ENCODE measurements at places on chromosomes 3 and 15.

DNA sequence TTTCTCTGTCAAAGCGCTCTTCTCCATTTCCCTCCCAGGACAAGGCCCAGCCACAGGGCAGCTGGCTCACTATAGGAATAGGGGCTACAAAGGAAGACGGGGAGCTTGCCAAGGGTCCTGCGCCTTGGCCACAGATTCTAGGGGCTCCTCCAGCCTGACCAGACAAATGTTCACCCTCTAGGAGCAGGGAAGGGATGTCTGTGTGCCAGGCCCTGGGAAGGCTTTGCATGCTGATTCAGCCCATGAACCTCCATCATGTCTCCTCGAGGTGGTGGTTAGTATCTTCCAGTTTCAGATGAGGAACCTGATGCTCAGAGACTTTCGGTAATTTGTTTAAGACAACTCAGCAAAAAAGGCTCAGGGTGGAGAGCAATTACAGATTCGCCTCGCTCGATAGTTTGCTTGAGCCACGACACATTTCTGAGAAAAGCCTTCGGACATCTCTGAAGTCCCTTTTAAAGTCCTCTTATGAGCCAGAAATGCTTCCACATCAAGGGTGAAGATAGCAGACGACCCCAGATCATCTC, 110.0 kb downstream of the XXYLT1 start:
- no peak for DNase-seq

DNA sequence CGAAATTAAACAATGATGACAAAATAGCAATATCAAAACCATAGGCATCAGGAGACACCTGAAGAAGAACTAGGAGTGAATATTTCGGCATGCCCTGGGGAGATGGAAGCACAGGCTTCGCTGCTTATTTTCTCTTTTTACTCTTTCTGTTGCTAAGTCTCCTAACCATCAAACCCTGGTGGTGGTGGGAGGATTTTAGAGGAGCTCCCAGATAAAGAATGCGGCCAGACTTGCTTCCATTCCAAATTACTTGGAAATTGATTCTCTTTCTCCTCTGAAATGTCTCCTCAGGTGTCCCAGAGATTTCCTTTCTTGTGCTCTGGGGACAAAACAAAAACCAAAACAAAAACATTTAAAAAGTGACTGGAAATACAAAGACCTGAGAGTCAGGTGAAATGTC, 243.0 kb downstream of the KBTBD8 start:
- DNase-seq = no peak

- no peak for DNase-seq
Measured at GRCh38 chr15:78599189-78599588, 21.6 kb downstream of the CHRNA3 start.

GRCh38 chr3:168801794-168802193, 706.1 kb upstream of the GOLIM4 start:
- no peak for DNase-seq

DNA sequence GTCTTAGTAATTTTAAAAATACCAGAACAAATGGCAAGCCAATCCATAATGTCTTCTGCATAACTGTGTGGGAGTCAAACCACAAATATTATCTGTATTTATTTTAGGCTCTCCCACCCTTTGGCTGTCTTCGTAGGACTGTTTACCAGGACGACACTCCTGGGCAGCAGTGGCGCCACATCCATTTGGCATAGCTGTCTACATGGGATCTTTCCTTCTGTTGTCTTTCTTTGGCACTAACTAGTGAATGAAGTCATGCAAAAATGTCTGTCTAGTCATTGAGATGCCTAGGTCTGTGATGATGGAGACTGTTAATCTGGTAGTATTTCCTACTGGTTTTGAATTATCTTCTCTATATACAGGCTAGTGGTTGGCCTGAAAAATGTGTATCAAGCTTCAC, 54.0 kb upstream of the CHMP2B start:
- DNase-seq = no peak

DNA sequence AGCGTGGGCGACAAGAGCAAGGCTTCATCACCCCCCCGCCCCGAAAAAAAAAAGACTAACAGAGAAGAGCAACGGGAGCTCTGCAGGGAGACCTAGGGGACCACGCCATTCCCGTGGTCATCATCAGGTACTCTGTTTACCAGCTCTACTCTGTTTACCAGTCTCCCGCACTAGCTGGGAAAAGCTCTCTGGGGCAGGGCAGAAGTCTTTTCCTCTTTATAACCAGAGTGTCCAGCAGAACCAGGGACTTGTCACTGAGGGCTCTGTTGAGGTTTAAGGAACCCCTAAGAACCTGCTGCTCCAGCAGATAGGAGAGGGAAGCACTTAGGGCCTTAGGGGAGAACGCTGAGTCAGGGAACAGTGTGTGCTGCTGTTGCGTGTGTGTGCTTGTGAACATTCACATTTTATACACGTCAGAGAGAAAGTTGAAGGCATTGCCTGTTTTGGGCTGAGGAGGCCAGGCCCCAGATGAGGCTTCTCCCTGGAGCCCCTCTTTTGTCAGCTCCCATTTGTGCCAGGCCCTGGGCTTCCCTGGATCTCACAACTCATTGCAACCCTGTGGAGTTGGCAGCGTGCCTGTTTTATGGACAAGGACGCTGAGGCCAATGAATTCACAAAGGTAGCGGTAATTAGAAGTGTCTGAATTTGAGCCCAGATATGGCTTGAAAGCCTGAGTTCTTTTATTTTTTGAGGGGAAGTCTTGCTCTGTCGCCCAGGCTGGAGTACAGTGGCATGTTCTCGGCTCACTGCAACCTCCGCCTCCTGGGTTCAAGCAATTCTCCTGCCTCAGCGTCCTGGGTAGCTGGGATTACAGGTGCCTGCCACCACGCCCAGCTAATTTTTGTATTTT, 24.2 kb upstream of the ERICH6 start:
- DNase-seq = no peak

GRCh38 chr3:13364602-13365271, 55.4 kb downstream of the NUP210 start:
- no peak for DNase-seq

- DNase-seq = no peak
Measured at GRCh38 chr3:147393943-147394883, 12.1 kb downstream of the ZIC4 start.

- no peak for DNase-seq
Measured at GRCh38 chr3:98518816-98519215, 3.9 kb downstream of the CLDND1 start.

- no peak for DNase-seq
Measured at GRCh38 chr3:66997560-66998112, 471 bp upstream of the KBTBD8 start.

- no peak for DNase-seq
Measured at GRCh38 chr3:186786922-186787321, 3.5 kb downstream of the EIF4A2 start.

DNA sequence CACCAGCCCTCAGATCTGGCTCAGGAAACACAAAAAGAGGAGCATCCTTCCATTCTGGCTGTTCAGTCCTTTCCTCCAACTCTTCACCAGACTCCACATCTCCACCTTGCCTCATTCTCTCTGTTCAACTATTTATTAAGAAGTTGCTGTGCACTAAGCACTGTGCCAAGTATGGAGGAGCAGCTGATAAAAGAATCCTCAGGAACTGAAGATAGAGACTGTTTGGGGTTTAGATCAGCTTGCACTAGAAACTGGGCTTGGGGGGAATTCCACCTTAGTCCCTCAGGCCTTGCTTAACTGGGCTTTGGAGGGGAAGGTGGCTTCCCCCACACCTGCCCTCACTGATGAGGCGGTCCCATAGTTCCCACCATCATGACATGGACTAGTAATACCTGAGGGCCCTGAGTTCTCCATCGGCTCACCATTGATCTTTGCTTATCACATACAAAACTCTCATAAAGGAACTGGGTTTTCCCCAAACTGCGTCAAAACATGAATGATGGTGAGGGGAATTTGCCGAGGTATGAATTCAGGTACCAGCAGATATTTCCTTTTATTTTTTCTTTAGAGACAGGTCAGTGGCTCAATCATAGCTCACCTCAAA, 1.7 kb upstream of the CCR8 start:
- DNase-seq = no peak

GRCh38 chr3:132033471-132033870, 1.3 kb downstream of the CPNE4 start:
- no peak for DNase-seq

DNA sequence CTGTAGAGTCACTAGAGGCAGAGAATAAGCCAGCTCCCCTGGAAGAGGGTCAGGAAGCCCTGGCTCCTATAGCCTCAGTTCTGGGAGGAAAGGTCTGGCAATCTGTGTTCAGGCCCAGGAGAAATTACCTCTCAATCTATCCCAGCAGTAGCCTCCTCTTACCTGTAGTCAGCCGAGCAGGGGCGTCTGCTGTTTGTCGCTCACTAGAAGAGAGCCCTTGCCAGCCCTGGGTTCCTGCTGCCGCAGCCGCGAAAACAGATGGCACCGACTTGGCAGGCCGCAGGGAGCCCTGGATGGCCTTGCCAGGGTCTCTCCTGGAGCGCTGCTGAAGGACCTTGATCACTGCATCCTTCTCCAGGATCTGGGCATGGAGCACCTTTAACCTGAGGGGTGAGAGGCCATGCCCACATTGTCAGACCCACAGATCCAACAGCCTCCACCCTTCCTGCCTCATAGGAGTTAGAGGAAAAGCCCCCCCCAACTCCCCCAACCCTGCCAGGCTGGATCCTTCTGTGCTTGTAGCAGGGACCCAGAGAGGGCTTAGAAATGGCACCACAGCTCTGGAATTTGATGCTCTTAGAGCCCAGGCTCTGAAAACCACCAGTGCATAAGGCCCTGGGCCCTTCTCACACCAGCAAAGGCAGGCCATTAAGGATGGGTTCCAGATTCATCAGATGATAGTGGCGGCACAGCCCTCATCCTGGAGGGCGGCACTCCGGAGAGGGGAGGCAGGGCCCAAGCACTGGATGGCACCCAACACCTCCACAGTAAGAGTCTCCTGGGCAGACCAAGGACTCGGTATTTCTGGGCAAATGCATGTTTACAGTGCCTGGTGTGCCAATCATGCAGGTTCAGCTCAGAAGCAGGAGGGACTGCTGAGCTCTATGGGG, 14.9 kb downstream of the AMOTL2 start:
- DNase-seq = no peak

DNA sequence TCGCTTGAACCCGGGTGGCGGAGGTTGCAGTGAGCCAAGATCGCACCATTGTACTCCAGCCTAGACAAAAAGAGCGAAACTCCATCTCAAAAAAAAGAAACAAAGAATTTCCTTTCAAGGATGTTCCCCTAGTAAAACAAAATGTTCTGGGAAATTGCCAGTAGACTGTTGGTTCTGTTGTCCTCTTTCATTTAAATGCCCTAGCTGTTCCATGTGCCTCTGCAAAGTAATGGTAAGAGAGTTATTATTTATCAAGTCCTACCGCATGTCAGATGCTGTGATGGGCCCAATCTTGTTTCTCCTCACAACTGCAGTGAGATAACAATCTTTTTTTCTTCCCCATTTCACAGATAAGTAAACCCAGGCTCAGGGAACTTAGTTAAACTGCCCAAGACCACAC, 254.3 kb upstream of the TPM1 start:
- DNase-seq = no peak

DNA sequence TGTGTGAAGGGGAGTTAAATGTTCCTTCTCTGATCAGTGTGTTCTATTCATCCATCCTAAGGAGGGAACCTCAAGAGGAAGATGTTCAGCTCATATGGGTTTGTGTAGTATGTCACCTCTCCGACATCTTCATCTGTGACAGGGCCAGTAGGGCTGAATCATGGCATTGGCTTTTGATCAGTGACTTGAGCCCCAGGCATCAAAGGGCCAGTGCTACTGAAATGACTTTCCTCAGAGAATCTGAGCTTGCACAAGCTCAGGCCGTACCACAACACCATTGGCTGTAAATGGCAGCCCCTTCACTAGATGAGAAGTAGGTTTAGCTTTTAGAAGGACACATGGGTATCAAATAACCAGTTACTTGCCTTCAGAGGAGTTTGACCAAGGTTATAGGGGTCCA, 183.2 kb upstream of the NR2E3 start:
- DNase-seq = no peak

- DNase-seq = no peak
Measured at GRCh38 chr3:24354230-24354629, 140.4 kb downstream of the THRB start.

DNA sequence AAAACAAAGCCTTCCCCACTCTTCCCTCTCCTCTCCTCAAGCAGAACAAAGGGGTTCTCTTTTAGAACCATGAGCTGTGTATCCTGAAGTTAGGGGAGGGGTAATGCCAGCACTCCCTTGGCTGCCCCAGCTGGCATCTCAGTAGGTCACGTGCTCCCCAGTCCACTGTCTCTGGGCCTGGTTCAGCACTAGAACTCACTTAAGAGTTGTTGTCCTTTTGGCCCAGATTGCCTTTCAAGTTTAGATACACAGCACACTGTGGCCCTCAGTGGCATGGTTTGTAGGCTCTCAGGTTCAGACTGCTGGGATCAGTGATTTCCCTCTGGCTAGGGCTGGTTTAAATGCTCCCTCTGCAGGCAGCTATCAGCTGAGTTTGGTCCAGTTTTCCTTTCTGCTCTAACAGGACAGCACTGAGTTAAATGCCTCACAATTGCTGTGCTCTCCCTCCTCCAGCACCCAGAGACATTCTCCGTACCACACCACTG, 188.4 kb upstream of the ST8SIA2 start:
- no peak for DNase-seq

- no peak for DNase-seq
Measured at GRCh38 chr15:101610611-101611000, 41.6 kb downstream of the TM2D3 start.

- no peak for DNase-seq
Measured at GRCh38 chr3:45169125-45169904, 23.1 kb upstream of the CDCP1 start.

DNA sequence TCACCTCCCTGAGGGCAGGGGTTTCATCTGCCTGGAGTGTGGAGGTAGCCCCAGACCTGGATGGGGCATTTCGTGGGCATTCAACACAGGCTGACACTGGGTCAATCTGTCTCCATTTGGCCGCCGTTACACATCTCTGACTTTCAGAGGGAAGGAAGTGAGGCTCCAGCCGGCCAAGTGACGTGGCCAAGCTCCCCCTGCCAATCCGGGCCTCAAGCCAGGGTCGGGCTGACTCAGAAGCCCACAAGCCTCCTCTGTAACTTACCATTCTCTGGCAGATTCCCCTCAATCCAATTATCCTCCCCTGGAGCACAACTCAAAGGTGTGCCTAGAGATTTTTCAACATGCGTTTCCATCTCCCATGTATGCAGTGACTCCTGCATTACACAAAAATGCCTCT, 227.6 kb downstream of the KLF13 start:
- DNase-seq = no peak

DNA sequence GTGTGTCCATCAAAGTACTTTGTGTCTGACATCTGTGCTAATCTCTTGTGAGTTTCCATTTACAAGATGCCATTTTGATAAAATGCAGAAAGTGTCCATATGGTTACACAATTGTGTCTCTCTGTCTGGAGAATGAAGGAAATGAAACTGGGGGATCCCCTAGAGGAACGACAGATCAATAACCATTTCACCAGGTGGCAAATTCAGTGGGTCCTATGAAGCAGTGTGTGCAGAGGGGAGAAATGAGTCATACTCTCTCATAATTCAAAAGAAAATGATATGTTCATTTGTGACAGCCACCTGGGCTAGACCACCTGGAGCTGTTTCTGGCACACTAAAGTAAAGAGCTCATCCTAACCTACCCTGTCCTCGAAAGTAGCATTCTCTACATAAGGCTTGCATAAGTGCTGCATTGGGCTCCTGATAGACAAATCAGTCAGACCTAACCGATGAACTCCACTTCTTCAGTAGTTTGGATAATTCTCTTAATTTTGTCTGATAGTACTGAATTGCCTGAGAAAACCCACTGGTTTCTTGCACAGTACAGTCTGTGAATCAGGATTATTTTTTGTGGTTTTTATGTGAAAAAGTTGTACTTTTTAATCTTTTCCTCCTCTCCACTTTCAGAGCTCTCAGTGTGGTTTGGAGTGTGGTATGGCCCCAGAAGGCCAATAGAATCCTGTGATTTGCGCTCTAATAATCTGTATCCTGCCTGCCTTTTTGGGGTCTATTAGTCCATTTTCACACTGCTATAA, 10.3 kb upstream of the CD47 start:
- DNase-seq = no peak

- no peak for DNase-seq
Measured at GRCh38 chr15:98350276-98350675, 298.1 kb upstream of the IGF1R start.
